Right hindlimb (tissue), 1 donor: ENCODE measurements at places on chromosomes 16 and 17.

- peak; percentile 26 for DNase-seq
Measured at GRCh38 chr16:19179546-19180490, 11.8 kb downstream of the SYT17 start.

- no peak for DNase-seq
Measured at GRCh38 chr17:56994009-56994792, 16.3 kb downstream of the SCPEP1 start.

DNA sequence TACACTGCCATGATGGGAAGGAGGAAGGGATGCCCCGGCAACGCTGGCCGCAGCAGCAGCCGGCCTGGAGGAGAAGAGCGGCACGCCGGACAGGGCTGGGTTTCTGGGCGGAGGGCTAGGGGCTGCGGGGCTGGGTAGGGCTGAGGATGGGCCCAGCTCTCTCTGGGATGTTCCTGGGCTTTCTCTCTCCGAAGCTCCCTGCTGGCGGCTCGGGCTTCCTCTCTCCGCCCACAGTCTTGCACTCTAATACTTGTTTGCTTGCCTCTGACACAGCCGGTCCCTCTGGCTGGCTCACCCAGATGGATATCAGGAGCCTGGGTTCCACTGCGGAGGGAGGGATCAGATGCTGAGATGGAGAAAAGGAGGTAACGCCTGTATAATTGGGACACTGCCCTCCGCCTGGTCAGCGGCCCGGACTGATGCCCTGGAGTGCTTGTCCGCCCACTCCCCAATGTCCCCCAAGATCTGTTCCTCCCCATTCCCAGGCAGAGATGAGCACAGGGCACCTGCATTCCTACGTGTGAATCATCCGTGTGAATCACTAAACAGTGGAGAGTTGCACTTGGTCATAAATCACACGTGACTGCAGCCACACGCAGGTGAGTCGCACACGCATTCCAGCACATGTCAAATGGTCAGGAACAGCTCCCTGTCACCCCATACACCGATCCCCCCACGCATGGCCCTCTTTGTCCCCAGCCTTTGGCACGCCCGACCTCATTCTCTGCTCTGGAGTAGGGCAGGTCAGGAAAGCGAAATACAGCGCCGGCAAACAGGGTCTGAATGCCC, at the start of gene ALOXE3:
Gene ALOXE3, minus strand, starts transcription at position 535 of the 789 bp plus-strand sequence. Its CDS starts 524 bp downstream, at position 11.
- peak; percentile 45 for DNase-seq

DNA sequence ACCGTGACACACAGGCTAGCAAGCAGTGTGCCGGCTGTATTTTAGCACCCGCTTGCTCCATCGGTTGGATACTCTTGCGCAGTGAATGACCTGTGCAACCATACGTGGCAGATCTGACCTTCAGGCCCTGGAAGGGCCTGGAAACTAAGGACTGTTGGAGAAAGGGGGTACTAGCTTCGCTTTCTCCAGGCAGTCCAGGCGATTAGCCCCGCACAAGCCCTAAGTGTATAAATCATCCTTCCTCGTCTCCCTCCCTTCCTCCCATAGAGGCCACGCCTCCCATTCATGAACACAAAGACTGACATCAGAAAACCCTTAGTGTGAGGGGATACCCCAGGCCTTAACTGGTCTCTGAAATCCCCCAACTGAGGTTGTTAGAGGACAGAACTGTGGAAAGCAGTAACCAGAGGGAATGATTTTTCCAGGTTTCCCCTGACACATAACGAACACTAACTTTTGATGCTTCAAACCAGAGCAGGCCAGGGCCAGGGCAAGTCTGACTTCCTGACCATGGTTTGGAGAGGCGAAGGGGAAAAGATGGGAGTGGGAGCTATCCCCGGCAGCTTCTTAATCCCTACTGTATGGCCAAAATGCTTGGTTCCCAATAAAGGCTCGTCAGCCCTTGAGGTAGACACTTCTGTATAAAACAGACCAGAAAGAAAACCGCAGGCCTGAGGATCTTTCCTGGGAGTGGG, 1.4 kb upstream of the DYNLL2 start:
- no peak for DNase-seq

GRCh38 chr16:68242085-68242484, 3.1 kb upstream of the PLA2G15 start:
- no peak for DNase-seq

DNA sequence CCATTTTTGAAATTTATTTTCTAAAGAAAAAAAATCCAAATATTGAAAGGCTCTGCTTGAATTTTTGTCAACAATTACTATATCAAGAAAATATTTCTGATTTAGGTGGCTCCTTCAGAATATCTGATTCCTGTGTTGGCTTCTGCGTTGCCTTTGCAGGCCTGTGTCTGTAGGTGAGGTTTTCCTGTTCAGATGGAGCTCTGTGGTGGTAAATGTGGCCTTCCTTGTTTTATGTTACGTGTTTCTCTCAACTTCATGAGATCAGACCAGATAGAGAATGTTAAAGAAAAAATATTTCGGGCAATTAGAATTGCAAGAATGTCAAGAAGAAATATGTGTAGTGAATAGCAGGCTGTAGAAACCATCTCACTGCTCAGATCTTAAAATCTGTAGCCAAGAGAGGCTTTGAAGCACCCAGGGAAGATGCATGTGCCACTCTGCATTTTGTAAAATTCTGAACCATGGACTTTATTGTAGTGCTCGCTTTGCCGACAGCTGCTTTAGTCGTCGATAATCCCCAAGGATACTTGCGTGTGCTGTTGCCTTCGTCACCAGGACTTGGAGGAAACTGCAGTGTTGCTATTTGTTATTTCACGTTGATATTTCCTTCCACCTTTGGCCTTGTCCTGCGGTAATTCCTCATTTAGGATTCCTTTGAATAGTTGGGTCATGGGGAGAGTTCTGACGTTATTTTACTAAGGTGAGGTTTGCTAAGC, 69.9 kb downstream of the RPTOR start:
- no peak for DNase-seq

DNA sequence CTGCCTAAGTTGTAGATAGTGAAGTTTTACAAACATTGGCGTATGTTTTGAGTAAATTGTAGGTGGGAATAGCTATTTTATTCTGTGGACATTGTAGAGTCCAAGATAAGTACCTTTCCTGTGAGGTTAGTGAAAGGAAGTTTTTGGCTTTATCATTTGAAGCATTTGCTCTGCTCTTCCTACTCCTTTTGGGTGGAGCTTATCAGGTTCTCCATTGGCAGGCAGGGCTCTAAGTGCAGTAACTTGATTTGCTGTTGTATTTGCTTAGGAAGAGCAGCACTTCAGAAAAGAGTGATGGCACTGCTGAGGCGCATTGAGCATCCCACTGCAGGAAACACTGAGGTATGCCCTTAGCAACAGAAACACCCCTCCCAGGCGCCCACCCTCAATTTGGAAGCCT, 70.1 kb downstream of the OMG start:
- DNase-seq = no peak

DNA sequence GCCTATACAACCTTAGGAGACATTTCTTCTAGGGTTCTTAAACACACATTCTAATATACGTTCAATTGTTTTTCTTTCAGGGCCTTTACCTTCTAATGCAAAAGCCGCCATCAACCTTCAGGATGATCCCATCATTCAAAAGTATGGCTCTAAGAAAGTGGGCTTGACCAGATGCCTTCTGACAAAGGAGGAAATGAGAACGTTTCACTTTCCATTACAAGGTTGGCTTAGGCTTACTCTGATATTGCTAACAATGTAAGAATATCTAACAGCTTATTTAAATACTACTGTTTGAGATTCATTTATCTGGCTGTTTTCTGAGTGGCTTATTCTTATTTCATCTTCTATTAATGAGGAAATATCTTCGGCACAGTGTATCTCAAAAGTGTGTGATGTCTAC, 15.4 kb downstream of the REXO5 start:
- no peak for DNase-seq

GRCh38 chr17:61561354-61561753, 29.7 kb downstream of the NACA2 start:
- DNase-seq = no peak
